Posterior cingulate gyrus (tissue), 11 donors: ENCODE measurements at places on chromosomes 5 and 9.

DNA sequence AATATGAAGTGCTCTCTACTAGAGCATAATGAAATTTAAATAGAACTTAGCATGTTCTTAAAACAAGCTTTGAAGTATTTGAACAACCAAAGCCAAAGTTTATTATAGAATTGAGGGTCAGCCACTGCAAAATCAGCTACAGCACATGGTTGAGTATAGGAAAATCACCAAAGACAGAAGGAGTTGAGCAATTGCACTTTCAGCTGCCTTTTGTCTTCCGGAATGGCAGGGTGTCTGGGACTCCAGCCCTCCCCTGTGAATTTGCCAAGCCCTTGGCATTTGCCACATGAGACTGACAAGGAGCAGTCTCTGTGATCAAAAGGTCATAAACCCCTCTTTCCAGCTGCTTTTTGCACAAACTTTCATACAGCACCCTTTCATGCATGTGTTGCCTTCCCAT, 8.5 kb upstream of the LURAP1L start:
- DNase-seq = no peak

GRCh38 chr9:7144265-7145046, 386.7 kb downstream of the KDM4C start:
- no peak for DNase-seq

GRCh38 chr5:178356431-178356872, 123.8 kb upstream of the PHYKPL start:
- DNase-seq = peak; percentile 45

DNA sequence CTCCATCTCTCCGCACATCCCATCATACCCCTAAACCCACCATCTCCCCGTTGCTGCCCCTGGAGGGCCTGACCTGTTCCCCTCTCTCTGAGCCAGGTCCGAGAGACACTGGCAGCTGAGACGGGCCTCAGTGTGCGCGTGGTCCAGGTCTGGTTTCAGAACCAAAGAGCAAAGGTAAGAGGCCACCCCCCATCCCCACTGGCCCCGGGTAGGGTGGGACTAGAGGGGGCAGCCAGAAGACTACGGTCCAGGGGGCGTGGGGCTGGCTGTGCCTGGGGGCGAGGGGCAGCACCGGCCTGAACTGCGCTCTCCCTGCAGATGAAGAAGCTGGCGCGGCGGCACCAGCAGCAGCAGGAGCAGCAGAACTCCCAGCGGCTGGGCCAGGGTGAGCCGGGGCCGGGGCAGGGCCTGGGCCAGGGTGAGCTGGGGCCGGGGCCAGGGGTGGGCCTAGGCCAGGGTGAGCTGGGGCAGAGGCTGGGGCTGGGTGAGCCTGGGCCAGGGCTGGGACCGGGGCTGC, 79.8 kb downstream of the LMX1B start:
- no peak for DNase-seq

DNA sequence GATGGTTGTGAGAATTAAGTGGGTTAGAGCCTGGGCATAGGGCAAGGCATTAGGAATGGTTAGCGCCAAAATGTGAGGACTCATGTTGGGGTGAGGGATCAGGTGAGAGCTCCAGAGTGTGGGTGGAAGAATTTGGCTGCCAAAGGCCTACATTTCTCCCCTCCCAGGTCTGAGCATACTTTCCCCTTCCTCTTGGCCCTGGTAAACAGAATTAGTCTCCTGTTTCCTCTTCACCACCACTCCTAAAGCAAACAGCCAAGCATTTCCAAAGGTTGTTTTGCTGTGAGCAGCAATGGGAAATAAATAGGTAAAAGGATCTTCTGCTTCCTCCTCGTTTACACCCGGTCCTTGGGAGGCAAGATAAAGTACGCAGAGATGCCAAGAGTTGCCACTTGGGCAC, 132.5 kb downstream of the ZSWIM6 start:
- DNase-seq = no peak

- DNase-seq = no peak
Measured at GRCh38 chr5:15010936-15011335, 139.4 kb upstream of the ANKH start.
